ENCODE measurements at places on chromosomes 2 and 18.

DNA sequence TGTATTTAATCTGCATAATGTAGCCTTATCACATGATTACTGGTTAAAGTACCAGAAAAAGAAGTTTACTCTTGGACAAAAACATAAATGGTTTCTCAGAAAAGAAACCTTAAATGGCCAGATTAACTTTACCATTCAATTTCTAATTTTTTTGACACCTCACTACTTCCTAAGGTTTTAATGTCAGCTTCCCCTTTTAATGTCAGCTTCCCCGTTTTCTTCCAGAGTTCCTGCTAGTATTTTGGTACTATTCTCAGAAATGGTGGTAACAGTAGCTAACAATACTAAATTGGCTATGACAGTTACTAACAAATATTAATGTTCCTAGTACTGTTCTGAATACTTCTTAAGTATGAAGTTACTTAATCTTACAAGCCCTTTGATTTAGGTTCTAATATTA lies 22.4 kb upstream of the SLC8A1 start:
- no peak for DNase-seq

DNA sequence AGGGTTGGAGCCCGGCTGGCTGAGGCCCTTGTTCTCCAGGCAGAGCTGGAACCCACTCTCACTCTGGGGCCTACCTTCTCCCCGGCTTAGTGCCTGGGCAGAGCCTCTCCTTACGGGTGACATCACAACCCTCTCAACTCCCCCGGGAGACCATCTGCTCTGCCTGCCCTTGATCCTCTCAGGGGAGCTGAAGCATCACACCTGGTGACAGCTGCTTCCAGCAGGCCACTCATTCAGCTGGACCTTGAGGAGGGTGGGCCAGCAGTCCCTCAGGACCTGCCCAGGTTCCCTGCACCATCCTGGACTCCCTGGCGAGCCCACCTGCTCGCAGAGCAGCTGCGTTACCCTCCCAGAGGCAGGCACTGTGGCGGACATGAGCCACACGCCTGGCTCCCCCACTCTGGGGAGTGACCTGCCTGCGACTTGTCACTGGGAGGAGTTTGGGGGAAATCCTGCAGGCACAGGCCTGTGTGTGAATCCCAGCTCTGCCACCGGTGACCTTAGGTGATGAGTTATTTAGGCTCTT lies 13.1 kb downstream of the HS6ST1 start:
- DNase-seq = no peak

DNA sequence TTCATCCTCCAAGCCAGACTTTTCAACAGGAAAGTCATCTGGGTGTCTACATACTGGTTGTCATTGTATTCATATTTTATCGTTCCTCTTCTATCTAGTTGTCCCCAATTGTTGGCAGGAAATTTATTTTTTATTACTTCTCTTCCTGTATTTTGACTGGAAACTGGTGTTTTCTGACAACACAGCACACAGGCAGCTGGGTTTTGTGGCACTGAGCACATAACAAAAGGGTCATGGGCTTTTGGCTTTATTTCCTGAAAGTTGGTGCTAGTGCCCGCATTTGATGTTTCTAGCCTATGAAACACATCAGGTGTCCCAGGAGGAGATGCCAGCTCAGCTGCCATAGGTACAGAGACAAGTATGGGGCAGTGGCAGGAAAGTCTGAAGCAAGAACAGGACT lies 126.4 kb downstream of the TMEM17 start:
- no peak for DNase-seq

- no peak for DNase-seq
Measured at GRCh38 chr2:153487448-153487847, 8.9 kb upstream of the RPRM start.

DNA sequence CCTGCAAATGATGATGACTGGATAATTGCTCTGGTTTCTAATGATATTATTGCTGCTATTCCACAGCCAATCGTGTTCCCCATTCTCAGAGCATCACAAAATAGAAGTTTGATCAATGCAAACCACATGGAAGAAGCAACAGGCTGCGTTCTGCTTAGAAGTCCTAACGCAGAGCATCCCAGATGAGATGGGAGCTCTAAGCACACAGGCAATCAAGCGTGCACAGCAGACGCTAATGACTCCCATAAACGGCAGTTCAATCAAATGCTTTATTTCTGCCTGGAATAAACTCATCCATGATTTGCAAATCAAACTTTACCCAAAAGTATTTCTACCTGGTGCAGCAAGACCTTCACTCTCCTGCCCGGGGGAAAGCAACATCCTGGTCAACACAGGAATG lies 304.2 kb downstream of the FBXO15 start:
- DNase-seq = no peak

- no peak for DNase-seq
Measured at GRCh38 chr2:110853948-110854347, 121.6 kb downstream of the ACOXL start.

DNA sequence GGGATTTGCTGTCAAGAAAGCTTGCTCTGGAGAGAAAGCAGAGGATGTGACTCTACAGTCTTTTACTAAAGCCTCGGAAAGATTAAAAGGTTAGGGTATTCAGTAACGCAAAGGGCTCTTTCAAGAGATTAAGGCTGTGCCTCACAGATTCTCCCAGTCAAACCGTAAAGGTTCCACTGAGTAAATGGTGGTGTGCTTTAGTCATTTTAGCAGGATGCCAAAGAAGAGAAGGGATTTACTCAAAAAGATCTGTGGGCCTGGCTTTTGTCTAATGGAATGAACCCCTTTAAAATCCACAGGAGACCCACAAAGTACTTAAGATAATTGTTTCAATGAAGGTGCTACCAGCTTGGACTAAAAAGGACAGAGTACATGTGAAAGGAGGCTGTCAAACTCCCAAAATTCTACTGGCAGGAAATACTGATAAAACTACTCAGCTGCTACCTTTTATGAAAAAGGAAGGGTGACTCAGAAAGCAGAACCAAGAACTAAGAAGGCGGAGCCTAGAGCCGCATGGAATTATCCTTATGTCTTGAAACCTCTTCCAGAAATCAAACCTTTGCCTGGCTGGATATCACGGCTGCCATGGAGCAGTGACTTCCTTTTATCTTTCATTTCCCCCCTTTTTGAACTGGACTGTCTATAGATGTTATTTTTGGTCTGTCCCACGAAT lies 670.2 kb upstream of the ZEB2 start:
- no peak for DNase-seq
